Fibroblast of skin of abdomen (primary cell): ENCODE measurements at places on chromosomes 13 and 19.

- DNase-seq, result no peak
Measured at GRCh38 chr19:38211151-38211591, 12.9 kb downstream of the DPF1 start.

DNA sequence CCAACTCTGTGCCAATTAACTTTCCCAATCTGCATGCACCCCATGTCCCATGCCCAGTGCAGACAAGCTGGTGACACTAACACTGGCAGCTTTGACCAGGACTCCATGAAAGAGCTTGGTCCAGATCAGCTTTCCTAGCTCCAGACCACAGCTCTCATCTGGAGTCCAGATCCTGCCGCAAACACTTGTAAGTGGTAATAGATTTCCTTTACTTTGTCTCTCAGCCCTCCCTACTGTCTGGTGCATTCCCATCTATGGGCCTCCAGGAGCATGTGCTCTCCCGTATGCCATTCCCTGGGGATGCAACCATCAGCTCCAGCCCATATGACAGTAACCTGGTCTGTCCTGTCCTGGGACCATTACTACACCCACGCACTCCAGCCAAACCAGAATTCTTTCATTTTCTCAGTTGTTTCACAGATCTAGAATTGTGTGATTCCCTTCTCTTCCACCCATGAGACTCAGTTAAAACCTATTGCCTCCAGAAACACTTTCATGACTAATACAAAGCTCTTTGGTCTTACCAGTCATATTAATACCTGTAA lies 4.9 kb upstream of the STARD13 start:
- DNase-seq, result peak; percentile 35

GRCh38 chr13:59747529-59747928 lies 416.2 kb downstream of the DIAPH3 start:
- DNase-seq, result no peak

- no peak for DNase-seq
Measured at GRCh38 chr19:55454787-55455243, 6.6 kb downstream of the ISOC2 start.

GRCh38 chr19:35357867-35358573 lies at the start of gene FFAR3:
Gene FFAR3, plus strand, starts transcription at chr19:35358460. Its CDS starts 431 bp downstream, at chr19:35358891.
- peak; percentile 59 for DNase-seq

DNA sequence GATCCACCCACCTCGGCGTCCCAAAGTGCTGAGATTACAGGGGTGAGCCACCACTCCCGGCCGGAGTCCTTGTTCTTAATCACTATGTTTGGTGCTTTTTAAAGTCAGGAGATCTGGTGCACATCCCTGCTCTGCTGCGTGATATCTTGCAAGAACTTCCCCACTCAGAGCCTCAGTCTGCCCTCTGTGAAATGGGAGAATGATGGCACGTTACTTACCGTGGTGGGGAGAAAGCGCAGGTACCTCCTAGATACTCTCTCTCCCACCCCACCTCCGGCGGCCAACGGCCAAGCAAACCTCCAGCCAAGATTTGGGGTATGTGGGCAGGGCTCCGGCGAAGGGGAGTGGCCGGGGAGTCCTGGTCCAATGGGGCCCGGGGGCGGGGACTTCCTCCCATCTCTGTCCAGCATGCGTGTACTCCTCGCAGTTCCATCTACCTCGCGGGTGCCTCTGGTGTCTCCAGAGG lies at the start of gene RYR1:
Gene RYR1, plus strand, starts transcription at position 424 of the 466 bp plus-strand sequence. CDS start 139 bp downstream, outside the sequence.
- DNase-seq, result no peak

GRCh38 chr13:94784066-94784465 lies 71.7 kb upstream of the SOX21 start:
- DNase-seq, result peak; percentile 4

DNA sequence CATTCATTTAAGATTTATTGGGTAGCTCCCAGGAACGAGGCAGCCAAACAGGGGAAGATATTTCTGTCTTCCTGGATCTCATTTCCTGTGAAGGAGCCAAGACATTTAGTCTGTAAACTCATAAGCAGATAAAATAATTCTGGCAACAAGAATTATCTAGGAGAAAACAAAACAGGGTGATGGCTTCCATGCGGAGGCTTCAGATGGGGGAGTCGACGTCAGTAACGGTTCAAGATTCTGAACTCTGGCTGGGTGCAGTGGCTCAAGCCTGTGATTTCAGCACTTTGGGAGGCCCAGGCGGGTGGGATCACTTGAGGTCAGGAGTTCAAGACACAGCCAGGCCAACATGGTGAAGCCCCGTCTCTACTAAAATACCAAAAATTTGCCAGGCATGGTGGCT lies 1.3 kb downstream of the GNA15 start:
- no peak for DNase-seq

- no peak for DNase-seq
Measured at GRCh38 chr19:55576746-55577145, 3.9 kb downstream of the ZNF579 start.

DNA sequence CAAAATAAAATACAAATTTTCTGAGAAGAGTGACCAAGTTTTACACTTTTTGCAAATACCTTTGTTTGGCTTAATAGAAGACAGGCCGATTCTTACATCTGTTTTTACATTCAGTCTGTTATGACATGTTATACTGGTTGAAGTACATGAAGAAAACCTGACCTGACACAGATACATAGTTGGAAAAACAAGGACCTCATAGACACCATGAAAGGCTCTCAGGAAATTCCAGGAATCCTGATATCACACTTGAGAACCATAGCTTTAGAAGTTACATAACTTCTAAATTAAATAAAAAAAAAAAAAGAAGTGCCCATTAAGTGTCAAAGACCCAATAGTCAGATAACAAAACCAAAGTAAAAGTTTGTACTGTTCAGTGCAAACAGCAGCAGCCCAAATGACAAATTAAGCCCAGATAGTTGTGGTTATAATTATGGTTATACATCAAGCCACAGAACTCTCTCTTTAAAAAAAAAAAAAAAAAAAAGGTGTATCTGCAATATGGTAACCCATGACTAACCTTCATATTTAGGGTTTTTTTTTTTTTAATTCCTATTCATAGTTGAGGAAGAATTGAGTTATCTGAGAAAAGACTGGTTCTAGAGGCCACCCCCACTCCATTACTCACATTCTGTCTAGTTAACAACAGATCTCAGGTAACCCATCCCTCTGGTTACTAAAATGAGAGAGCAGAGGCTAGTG lies 19.8 kb downstream of the RBM26 start:
- DNase-seq, result peak; percentile 24

- no peak for DNase-seq
Measured at GRCh38 chr19:50465986-50466705, 10.2 kb upstream of the EMC10 start.

DNA sequence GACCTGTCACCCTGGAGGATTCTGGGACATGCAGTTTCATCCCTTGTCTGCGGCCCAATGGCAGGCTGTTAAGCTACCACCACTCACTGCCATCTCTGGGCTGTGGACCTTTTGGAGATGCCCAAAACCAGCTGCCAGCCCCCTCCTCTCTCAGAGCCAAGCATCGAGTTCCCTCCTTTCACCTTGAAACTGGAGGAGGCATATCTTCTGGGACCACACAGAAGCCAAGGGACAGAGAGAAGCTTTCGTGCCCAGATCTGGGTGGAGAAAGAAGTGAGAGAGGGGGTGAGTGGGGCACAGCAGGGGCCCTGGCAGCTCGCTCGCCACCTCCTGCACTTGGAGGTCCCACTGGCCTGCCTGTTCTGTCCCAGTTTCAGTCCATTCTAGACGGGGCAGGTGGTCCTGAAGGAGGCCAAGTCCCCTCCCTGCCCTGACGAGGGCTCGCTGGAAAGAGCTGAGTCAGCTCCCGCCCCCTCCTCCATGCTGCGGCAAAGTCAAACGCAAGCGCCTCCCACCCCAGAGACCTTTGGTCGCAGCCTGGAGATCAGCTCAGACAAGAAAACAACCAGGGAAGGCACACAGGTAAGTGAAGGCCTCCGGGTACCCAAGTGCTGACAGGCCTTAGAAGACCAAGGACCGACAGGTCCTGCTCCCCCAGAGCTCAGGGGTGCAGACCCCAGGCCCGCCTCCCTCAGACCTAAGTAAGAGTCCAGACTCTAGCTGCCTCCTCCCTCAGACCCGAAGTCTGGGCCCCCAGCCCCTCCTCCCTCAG lies 3.8 kb downstream of the BCAT2 start:
- DNase-seq, result peak; percentile 51

- peak; percentile 86 for DNase-seq
Measured at GRCh38 chr13:46197299-46198048, 14.3 kb upstream of the LRRC63 start.

- DNase-seq, result peak; percentile 41
Measured at GRCh38 chr19:10625003-10625761, at the start of gene SLC44A2. Gene SLC44A2, plus strand, starts transcription at chr19:10625553. Its CDS starts 81 bp downstream, at chr19:10625634.

GRCh38 chr13:97295283-97296182 lies 73.4 kb downstream of the MBNL2 start:
- peak; percentile 89 for DNase-seq

DNA sequence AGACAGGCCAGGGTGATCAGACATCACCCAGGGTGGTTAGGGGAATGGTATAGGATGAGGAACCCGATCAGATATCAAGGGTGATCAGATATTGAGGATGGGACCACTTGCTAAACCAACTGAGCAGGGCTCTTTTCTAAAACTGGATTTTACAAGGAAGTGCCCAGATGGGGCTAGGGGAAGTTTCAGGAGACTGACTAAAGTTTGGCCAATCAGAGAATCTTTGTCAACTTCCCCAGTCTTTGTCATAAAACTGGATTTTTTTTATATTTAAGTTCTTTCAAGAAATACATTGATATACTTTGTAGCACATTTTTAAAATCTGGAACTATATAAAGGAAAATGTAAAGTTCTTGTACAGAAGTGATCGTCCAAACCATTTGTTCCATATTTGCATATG lies 30.5 kb upstream of the DLEU7 start:
- DNase-seq, result no peak

DNA sequence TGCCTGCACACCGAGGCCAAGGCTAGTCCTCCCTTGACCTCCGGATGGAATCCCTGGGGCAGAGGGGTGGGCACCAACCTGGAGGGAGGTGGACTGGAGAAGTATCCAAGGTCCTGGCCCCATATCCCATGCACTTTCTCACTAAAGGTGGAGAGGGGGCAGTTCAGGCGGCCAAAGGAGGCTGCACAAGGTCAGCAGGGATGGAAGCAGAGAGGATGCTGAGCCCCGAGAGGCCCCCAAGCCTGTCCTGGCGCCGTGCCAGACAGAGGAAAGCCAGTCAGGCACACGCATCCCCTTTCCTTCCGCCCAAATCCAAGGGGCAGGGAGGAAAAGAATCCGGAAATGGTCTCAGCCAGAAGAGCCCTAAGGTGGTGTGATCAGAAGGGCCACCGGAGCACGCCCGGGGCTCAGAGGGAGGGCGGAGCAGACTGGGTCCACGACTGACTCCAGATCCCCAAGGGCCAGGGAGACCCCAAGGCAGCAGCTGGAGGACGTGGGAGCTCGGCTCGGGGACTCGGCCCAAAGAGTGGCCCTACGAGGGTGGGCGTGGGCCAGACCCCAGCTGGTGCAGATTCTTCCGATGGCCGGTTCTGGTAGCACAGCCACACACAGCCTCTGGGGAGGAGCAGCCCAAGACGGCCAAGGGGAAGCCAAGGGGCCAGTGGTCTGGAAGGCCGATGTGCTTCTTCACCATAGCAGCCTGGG lies 60.0 kb downstream of the MLLT1 start:
- DNase-seq, result no peak

GRCh38 chr19:47609906-47610894 lies 1.3 kb downstream of the BICRA start:
- peak; percentile 36 for DNase-seq

- peak; percentile 14 for DNase-seq
Measured at GRCh38 chr13:43728421-43728820, 58.4 kb downstream of the ENOX1 start.

DNA sequence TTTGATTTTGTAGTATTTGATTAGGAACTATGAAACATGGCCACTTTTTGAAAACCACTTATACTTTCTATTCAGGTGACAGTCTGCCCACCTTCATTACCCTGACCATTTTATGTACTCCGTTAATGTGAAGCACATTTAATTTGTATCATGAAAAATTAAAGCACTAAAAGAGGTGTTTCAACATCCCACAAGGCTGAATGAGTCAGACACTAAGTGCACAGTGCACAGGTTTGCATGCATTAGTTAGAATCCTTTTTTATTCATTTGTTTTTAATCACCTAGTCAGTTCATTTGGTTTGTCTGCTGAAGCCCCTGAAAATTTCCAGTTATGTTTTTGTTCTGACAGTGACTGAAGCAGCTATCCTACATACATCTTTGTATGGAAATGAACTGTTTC lies 271.0 kb downstream of the SLITRK5 start:
- DNase-seq, result no peak
